ENCODE measurements at places on chromosomes 1 and 21.

GRCh38 chr1:15258833-15259621, 12.0 kb downstream of the FHAD1 start:
- DNase-seq = no peak

DNA sequence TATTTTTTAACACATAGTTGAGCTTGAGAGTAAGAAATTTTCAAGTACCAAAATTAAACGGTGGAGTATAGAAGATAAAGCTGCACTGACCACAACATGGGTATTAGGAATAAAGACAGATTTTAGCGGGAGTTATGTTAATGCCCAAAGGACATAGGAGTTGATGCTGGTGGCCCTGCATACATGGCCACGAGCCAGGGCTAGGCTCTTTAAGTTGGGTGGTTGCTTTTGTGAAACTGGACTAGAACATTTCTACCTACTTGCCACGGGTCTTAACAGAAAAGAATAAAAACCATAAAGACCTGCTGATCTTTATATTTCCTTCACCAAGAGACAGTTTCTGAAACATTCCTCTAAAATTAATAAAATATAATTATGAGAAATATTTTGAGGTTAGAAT, 14.9 kb downstream of the EDEM3 start:
- DNase-seq = no peak

DNA sequence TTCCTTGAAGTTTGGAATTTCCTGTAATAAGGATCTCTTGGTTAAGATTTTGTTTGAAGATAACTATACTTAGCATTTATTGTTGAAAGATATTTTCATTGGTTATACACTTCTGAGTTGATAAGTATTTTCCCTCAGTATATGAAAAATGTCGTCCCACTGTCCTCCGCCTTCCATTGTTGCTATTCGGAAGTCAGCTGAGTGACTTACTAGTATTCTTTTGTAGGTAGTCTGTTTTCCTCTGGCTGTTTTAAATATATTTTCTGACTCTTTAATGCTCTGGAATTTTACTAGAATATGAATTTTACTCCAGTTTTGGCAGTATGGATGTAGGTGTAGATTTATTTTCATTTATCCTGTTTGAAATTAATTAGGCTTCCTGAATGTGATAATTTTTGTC, 498.7 kb upstream of the NFIA start:
- no peak for DNase-seq

- DNase-seq = no peak
Measured at GRCh38 chr1:166888373-166889111, 12.5 kb upstream of the TADA1 start.

- no peak for DNase-seq
Measured at GRCh38 chr1:61647142-61647541, 77.8 kb downstream of the TM2D1 start.

GRCh38 chr1:222732216-222733159, 4.5 kb upstream of the FAM177B start:
- DNase-seq = no peak

DNA sequence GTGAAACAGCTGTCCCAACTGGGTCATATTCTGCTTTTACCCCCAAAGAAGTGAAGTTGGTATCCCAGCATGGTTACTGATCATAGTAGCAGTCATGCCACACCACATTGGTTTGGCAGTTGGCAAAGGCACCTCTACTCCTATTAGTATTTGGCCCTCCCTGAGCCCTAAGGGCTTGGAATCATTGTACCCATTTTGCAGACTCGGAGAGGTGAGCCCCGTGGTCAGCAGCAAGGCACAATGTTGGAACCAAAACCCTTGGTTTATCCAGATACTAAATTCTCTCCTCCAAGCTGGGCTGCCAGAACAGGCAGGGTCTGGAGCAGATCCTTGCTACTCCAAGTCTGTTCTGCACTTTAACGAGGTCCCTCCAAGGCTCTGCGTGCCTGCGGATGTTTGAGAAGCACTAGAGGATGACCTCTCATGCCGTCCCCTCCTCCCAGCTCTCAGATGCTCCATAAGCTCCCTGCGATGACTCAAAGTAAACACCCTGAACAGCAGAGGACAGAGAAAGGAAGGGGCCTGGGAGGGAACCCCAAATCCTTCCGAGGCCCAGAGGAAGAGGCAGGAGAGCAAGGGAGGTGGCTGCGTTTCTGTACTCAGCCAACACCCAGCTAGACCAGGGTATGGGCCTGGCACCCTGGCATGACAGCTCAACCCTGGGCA, 89.3 kb downstream of the PAX7 start:
- no peak for DNase-seq

DNA sequence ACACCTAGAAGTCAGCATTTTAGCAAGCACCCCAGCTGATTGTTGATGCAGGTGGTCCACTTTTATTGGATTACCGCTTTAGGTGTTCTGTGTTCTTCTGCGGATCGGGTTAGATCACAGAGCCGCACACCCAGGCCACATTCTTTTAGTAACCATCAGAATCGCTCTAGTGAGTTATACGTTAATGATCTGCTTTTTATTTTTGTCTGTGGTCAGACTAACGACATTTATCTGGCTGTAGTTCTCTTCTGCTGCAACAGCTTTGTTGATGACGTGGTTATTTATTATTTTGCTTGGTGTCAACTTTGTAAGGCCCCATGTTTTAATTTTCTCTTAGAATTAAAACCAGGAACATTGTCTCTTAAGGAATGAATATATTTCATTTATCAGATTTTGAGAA, 18.2 kb downstream of the SCCPDH start:
- DNase-seq = no peak

- DNase-seq = no peak
Measured at GRCh38 chr1:117209094-117209493, 1.6 kb downstream of the VTCN1 start.

GRCh38 chr1:201763455-201764140, 65.4 kb upstream of the IPO9 start:
- DNase-seq = no peak

GRCh38 chr21:39562791-39563770, 49.7 kb upstream of the B3GALT5 start:
- no peak for DNase-seq

GRCh38 chr1:205344066-205344928, 12.4 kb downstream of the KLHDC8A start:
- DNase-seq = no peak

DNA sequence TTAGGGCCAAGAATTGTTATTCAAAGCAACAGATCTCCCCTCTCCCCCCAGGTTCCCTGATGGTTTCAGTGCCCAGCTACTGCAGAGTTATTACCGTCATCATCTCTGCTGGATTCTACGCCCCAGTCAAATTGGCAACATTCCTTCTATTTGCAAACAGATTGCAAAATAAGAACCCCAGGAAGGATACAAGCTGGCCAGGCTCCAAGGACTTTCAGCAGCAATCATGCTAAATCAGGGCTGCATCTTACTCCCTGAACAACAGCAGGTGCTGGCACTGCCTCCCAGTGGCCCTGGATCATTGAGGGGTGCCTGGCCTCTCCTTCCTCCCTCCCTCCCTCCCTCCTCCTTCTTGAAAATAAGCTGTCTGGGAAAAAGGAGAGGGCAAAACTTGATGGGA, 521.6 kb upstream of the BEND5 start:
- DNase-seq = no peak

GRCh38 chr1:93689521-93690223, 8.0 kb upstream of the BCAR3 start:
- no peak for DNase-seq

GRCh38 chr1:234388094-234388493, 14.8 kb downstream of the COA6 start:
- no peak for DNase-seq

DNA sequence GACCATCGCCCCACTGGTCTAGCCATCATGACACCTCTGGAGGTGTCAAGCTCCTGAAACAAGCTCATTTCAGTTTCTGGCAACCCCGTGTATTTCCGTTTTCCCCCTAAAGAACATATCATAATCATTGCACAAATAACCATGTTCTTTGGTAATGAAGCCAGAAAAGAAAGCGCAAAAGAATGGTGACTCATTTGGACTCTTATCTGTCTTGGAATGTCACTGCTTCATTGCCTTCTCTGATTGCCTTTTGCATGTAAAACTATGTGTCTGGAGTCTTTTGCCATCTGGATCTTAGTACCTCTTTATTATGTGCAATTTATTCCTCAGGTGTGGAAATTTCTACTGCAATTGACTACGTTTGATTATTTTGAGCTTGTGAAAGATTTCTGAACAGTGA, 110.5 kb downstream of the COLGALT2 start:
- DNase-seq = no peak

DNA sequence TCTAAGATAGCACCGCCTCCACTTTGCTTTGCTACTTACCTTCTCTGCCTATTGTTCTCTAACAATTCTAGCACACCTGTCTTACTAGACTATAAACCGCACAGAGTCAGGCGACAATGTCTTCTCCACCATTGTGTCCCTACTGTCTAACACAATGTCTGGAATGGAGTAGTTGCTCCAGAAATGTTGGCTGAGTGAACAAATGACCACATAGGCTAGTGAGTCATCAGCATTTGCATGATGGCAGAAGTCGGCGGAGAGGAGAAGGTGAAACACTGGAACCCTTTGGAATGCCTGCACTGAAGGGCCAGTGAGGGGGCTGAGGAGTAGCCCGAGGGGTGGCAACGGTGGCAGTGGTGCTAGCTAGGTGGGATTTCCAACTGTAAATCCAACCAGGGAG, 14.0 kb upstream of the PABPC4 start:
- DNase-seq = no peak

GRCh38 chr21:43739621-43740435, 20.9 kb downstream of the PDXK start:
- no peak for DNase-seq

GRCh38 chr1:63024132-63024531, 240.2 kb downstream of the ATG4C start:
- no peak for DNase-seq

DNA sequence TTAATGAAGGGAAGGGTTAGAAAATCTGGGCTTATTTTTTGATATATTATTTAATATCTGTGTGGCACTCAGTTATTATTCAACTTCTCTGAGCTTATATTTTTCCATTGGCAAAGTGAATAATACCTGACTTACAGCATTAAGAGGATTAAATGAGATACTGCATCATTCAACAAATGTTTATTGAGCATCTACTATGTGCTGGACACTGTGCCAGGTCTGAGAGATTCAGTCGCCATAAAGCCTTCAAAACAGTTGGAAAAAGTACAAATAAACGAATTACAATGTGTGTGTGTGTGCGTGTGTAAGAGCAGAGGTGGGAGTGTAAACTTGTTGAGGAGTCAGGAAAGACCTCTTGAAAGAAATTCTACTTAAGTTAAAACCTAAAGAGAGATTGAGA, 87.9 kb upstream of the CD53 start:
- DNase-seq = no peak

GRCh38 chr1:204080163-204080903, 7.4 kb downstream of the SOX13 start:
- no peak for DNase-seq

GRCh38 chr1:170146720-170147263, 1.0 kb downstream of the NTMT2 start:
- no peak for DNase-seq

GRCh38 chr1:48803474-48803873, 26.8 kb upstream of the BEND5 start:
- no peak for DNase-seq

Data from stimulated activated CD4-positive, alpha-beta T cell treated with anti-CD3 and anti-CD28 coated beads, TNF-alpha, amount 100 ng/mL, for 1 hour (primary cell).